ENCODE measurements at places on chromosomes 7 and 10. TPM values are rescaled to one million over a fixed set of nuclear protein-coding genes. Genes with fewer than 3 reads are reported as not detected.

The HDAC9 gene
- 97.6 TPM for total RNA-seq

The AGR3 gene
- total RNA-seq = not detected

The GNGT1 gene
- total RNA-seq = not detected

The UNCX gene
- not detected for total RNA-seq

The TAC1 gene
- 0.10 TPM for total RNA-seq

The MKLN1 gene
- total RNA-seq = 29.2 TPM

The AKR1C2 gene
- total RNA-seq = 6.5 TPM

The CTAGE8 gene
- 3.9 TPM for total RNA-seq

The SPDYE2B gene
- total RNA-seq = not detected

The DUS4L gene
- 12.8 TPM for total RNA-seq

The TMEM176B gene
- total RNA-seq = 0.75 TPM

The TBX20 gene
- total RNA-seq = 0.15 TPM

The NKX1-2 gene
- not detected for total RNA-seq

The PGAM2 gene
- total RNA-seq = 0.15 TPM

The CALML3 gene
- total RNA-seq = not detected

The MINPP1 gene
- 26.7 TPM for total RNA-seq

The NPC1L1 gene
- 0.35 TPM for total RNA-seq

The ELMO1 gene
- 0.69 TPM for total RNA-seq

The PRRT4 gene
- total RNA-seq = not detected

The FBXL13 gene
- total RNA-seq = 4.3 TPM

The ETV1 gene
- 2.3 TPM for total RNA-seq

The ELOVL3 gene
- total RNA-seq = 1.3 TPM

The CRHR2 gene
- total RNA-seq = not detected

The GIMAP5 gene
- 0.20 TPM for total RNA-seq

The LRRC18 gene
- total RNA-seq = not detected

The GIMAP1 gene
- not detected for total RNA-seq

The NME8 gene
- total RNA-seq = not detected

The RBP3 gene
- not detected for total RNA-seq

Data from renal cortical epithelial cell (primary cell).